Activated naive CD8-positive, alpha-beta T cell treated with anti-CD3 and anti-CD28 coated beads, Interleukin-2, amount 50 U/mL, for 16 hours (primary cell): ENCODE measurements at places on chromosomes 3 and 15.

DNA sequence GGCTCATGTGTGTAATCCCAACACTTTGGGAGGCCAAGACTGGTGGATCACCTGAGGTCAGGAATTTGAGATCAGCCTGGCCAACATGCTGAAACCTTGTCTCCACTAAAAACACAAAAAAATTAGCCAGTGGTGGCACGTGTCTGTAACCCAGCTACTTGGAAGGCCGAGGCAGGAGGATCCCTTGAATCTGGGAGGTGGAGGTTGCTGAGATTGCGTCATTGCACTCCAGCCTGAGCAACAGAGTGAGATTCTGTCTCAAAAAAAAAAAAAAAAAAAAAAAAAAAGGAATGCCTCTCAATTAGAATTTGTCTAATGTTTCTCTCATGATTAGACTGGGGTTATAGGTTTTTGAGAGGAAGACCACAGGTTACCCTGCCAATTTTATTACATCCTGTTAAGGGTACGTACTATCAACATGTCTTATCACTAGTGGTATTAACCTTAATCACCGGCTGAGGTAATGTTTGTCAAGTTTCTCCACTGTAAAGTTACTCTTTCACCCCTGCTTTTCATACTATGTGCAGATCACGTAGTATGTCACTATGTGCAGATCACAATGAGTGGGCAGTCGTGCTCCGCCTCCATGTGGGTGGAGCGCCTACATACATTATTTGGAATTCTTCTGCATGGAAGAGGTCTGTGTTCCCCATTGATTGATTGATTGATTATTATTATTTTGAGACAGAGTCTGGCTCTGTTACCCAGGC, 6.2 kb upstream of the RPAP1 start:
- no peak for DNase-seq

DNA sequence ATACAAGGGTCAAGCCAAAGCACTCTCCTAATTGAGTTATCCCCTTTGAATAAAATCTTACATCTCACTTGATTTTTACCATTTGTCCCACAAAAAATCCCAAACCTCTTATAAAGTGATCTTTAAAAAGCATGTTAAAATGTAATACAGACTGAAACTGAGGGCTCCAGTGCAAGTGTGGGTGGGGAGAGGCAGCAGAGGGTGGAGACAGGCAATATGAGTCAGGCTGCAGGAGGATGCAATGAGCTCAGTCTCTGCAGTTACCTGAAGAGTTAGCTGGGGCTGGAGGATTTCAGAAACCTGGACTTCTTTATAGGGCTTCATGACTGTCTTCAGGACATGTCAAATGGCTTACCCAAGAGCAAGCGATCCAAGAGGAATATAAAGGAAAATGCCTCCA, 14.2 kb upstream of the COLQ start:
- DNase-seq: no peak

DNA sequence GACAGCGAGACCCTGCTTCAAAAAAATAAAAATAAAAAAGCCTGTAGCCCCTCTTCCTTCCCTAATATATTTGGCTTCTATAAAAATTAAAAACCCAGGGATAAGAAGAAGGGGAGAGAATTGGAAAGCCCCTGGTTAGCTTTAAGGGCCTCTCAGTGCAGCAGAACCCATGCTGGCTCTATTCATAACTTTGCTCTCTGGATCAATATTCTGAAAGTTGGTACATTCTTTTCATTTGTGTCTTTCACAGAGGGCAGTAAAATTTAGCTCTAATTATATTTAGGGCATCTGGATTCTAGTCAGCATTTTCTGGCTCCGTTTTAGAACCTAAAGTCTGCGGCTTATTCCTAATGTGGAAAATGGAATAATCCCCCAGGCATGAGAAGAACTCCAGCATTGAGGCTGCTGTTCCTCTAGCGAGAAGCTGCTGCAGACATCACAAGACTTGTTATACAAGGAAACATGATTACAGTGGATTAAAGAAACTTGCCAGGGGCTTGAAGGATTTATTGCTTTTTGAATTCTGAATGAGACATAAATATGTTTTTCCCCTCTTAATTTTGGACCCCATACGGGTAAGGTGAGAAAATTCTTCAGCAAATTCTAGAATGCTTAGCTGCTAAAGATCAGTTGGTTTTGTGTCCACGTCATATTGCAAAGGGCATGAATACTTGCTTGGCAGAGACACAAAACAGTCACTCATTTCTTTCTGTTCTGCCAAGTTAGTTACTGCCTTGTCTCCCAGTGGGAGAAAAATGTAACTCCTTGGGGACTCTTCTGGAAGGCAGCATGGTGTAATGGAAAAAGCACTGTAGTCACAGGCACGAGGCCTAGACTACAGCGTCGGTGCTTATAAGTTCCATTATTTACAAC, 177.7 kb downstream of the VGLL4 start:
- DNase-seq: no peak

DNA sequence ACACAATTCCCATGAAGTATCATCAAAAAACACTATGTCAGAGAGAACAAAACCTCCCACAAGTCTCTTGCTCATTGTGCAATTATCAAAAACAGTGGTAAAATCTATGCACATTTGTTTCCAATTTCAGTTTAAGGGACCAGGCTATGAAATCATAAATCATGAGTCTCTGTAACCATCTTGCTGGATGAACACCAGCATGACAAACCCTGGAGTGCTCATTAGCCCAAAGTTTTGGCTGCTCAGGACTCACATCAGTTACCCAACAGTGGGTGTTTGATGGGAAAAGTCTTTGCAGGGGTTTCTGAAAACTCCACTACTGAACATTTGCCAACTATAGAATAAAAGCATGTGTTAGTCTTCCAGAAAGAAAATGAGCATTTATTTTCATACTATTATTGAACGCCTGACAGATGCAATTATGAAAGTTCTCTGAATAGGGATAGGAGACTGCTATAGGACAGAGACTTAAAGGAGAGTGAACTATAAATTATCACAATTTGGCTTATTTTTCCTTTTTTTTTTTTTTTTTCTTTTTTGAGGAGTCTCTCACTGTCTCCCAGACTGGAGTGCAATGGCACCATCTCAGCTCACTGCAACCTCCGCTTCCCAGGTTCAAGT, 240.8 kb upstream of the KCNMB2 start:
- no peak for DNase-seq

DNA sequence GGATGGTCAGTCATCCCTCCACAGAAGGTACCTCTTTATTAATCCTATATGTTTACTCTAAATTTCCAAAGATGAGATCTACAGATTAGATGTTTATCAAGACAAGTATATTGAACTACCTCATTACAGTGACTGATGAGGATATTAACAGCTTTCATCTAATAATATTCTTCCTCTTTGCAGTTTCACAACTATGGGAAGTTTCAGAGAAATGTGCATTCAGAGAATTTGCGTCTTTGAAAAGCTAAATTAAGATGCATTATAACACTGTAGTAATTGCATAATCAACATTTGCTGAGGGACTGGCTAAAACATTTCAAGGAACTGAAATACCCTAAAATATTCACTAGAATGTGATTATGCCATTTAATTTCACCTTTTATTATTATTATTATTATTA, 46.7 kb downstream of the MCF2L2 start:
- DNase-seq: no peak

DNA sequence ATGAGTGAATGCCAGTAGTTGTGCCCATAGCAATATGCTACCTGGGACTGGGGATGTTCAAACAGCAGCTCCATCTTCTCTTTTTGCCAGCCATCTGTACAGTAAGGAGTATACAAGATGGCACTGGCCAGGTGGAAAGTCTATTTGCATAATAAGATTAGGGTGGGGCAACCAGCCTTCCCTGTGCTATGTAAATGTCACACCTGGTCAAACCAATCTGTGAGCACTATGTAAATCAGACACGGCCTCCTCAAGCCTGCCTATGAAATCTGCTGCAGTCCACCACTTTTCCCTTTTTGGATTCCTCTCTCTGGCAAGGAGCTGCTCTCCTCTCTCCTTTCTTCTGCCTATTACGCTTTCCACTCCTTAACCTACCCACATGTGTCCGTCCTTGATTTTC, 53.0 kb downstream of the C3orf80 start:
- DNase-seq: no peak

- DNase-seq: no peak
These were observed 27.7 kb downstream of the ABTB1 start for GRCh38 chr3:127700406-127700805.

DNA sequence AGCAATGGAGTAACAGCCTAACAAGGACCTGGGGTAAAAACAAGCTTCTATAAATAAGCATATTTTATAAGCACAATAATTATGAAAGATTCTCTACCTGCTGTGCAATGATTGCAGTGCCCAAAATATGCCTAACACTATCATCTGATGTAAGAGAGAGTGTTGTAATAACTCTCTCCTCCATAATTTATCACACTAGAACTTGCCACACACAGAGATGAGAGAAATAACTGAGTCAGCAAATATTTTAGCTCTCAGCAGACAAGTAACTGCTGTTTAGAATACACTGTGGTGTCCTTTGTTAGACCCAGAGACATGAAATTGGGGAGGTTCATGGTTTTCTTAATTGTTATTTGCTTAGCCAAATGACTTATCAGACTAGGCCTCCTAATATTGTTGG, 105.3 kb upstream of the ACP3 start:
- DNase-seq: no peak

- no peak for DNase-seq
These were observed 33.9 kb upstream of the MEIS2 start for GRCh38 chr15:37134244-37134643.

- no peak for DNase-seq
These were observed 896 bp upstream of the KLHL25 start for GRCh38 chr15:85795337-85796305.

DNA sequence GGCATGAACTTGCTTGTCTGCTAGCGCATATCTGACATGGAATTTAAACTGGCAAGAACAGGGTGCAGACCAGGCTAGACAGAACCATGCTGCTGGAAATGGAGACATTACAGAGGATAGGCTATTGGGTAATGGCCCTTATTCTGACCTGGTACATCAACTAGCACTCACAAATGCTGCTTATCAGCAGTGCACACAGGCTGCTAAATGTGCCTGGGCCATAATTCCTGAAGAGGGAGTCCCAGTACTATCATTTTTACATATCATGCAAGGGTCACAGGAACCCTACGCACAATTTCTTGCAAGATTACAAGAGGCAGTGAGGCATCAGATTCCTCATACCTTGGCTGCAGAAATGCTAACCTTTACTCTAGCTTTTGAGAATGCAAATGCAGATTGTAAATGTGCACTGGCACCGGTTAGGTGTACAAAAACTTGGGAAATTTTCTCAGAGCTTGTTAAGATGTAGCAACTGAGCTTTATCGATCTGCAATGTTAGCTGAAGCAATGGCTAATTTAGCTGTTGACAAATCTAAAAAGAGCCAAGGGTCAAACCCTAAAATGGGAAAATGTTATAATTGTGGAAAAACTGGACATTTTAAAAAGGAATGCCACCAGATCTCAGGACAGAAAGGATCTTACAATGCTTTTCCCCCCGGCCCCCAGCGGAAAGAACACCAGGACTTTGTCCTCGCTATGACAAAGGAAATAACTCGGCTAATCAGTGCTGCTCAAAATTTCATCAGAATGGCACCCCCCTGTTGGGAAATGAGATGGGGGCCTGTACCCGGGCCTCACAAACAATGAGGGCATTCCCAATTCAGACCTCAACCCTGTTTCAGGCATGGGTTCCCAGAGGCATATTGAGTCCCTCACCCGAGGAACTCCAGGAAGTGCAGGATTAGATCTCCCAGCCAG, 21.1 kb downstream of the CCRL2 start:
- no peak for DNase-seq

DNA sequence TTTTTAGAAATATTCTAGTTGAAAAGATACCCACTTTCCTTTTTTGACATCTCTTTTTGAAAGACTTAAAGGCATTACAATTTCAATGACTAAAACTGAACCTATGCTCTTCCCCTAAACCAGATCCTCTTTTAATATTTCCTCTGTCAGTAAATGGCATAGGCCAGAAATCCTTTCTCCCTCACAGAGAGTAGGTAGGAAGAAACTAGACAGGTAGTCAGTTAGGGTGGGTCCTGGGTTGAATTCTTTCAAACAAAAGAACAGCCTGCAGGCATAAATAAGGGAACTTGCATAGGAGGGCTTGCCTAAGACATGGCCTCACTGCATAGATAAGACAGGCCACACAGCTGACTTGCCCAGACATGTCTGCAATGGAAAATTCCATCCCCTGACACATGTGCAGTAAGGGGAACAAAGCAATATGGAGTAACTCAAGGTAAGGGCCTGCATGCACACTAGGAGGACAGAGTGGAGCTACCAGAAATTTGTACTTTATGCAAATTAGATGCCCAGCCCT, 23.1 kb downstream of the PLSCR5 start:
- DNase-seq: no peak

GRCh38 chr15:26660241-26660640, 112.6 kb downstream of the GABRB3 start:
- no peak for DNase-seq

DNA sequence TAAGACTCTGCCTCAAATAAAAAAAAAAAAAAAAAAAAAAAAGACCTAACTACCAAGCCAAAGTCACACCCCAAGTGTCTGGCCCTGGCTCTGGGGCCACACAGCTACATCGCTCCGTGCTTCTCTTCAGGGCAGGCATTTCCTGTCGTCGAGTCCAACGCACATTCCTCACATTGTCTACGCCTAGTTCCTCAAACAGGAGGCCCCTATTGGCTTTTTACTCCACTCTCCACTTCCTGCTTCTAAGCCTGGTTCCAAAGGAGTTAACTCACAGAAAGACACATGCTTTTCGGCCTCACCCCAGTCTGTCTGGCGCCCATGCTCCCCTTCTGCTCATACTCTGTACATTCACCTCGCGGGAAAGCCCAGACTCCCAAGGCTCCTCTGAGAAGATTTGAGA, 28.8 kb downstream of the KNG1 start:
- no peak for DNase-seq

- no peak for DNase-seq
These were observed 134.4 kb upstream of the ROBO1 start for GRCh38 chr3:79902151-79902550.

DNA sequence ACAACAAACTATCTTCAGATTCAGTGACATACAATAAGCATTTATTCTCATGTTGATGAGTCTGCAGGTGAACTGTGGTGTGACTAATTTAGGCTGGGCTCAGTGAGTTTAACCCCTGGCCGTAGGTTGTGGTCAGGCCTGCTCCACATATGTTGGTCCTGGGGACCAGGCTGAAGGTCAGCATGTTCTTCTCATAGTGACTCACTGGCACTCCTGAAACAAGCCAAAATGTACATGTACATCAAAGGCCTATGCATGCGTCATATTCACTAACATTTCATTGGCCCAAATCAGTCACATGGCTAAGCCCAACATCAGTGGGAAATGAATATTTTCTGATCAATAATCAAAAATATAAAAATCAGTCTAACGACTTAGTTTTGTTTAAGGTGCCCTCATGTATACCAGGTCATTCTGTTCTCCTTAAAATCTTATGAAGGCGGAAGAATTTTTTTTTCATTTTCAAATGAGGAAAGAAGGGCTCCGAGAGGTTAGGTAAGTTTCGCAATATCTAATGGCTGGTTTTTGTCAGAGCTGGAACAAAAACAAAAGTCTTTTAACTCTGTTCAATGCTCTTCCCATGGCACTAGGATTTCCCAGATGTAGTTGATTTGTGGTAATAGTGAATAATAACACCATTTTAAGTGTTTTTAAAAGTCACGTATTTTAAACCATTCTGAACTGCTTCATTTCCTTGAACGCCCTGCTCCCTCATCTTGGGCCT, 148.5 kb downstream of the MFSD1 start:
- DNase-seq: no peak

- no peak for DNase-seq
These were observed 88.7 kb downstream of the GABRG3 start for GRCh38 chr15:27059610-27060202.
